Psoas muscle (tissue), 8 donors: ENCODE measurements at places on chromosomes 7 and 10. TPM values are rescaled to one million over a fixed set of nuclear protein-coding genes. Genes with fewer than 3 reads are reported as not detected.

Gene ANXA8
- total RNA-seq = not detected

DNA sequence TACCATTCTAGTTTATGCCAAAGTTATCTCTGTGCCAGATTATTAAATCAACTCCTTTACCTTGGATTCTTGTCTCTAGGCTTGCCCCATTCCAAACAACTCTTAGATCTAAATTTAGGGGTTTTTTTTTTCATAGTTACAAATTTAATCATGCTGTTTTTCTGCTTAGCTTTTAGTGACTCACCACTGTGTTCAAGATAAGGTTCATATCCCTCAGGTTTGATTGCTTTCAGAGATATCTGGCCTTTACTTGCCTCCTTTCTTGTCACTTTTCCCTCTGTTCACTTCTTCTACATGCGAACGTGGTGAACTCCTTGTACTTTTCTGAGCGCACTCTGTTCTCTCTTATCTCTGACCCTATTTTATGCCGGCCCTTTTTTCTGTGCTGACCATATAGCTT is 78.2 kb downstream of the VPS50 start:
- no peak overlapping the region for H3K4me3 ChIP-seq
- H3K27ac ChIP-seq = no peak overlapping the region
- no peaks in the 10 kb centered on the region for H3K4me1 ChIP-seq

Gene NME8
- total RNA-seq = not detected

Gene UBTD1
- total RNA-seq = 16.0 TPM

Gene NACAD
- total RNA-seq = 1.4 TPM

DNA sequence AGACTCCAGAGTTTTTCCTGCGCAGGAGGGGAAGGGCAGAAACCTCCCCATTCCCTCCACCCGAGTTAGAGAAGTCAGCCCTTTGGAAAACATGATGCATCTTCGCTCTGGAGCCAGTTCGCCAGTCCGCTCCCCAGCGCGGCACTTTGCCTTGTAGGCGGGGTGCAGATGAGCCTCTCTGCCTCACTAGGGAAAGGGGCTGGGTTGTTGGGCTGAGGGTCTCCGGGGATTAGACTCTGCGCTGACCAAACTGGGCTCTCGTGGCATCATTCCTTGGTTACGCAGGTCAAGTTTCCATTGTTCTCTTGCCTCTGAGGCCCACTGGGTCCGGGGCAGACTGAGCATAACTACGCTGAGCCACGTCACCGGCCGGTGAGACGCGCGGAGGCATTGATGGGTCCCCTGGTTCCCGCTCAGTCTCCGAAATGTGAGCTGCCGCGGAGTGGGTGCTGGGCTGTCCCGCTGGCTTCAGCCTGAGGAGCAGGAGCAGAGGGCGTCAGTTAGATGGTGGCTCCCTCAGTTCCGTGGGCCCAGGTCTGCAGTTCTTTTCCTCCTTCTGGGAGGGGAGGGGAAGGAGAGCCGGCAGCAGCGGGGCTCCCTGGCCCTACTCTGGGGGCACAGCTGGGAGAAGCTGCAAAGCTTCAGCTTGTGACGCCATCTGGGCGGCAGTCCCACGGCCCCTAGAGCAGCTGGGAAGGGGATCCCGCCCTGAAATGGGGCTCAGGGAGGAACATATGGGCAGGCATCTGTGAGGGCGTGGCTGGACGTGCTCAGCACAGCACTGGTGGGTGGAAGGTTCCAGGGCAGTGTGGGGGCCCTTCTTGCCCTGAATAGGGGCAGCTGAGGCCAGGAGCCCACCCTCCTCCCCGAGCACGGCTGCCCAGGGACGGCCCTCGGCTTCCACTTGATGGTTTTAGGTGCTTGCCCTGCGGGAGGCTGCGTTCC is 121.3 kb upstream of the BTBD16 start:
- H3K27me3 ChIP-seq = no peaks in the 10 kb centered on the region
- peak overlapping the region; percentile 88 for H3K27ac ChIP-seq
- DNase-seq = peak; percentile 67
- H3K36me3 ChIP-seq = no peaks in the 10 kb centered on the region
- H3K4me1 ChIP-seq = peaks cover 65% of the 10 kb centered on the region

GRCh38 chr7:2476298-2476697 is at the start of gene GRIFIN:
Gene GRIFIN, minus strand, starts transcription at chr7:2476398. Its CDS starts 15 bp downstream, at chr7:2476383.
- no peaks in the 10 kb centered on the region for H3K36me3 ChIP-seq
- no peak within 1 kb of the TSS for H3K4me3 ChIP-seq
- H3K27me3 ChIP-seq = no peaks in the 10 kb centered on the region
- H3K27ac ChIP-seq = no peak within 1 kb of the TSS
- DNase-seq = no peak

GRCh38 chr7:47819607-47819920 is 128.7 kb downstream of the PKD1L1 start:
- no peaks in the 10 kb centered on the region for H3K27me3 ChIP-seq
- no peaks in the 10 kb centered on the region for H3K4me1 ChIP-seq
- no peak overlapping the region for H3K4me3 ChIP-seq
- no peak overlapping the region for H3K27ac ChIP-seq

DNA sequence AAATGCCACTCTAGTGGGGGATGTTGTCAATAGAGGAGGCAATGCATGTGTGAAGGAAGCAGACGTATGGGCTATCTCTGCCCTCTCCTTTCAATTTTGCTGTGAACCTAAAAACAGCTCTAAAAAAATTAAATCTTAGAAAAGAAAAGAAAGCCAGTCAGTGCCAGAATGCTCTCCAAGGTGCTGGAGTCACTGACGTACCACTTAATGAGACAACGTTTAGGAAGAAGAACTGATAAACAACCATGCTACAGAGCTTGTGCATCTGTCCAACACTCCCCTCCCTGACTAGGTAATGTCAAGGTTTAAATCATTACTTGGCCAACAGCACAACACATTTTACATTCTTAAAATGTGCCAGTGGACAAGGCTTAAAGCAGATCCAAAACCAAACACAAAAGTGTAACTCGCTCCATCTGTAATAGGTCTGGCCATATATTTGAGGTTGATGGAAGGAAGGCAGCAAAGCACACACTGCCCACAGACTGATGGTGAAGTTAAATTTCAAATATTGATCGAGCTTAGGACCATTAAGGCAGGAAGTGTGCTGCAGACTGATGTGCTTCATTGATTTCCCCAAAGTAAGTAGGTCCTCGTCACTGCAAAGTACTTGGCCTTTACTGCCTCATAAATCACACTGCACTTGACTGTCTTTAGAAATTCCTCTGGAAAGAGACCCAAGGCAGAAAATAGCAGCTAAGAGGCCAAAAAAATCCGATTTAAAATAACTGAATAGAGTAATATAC is 15.5 kb downstream of the ARMH3 start:
- DNase-seq = no peak
- no peaks in the 10 kb centered on the region for H3K27me3 ChIP-seq
- no peak overlapping the region for H3K27ac ChIP-seq

Gene TMEM270
- total RNA-seq = not detected
